ENCODE measurements at places on chromosomes 12 and 14.

- no peak for DNase-seq
Observed at GRCh38 chr14:83425138-83425537, 1891.5 kb upstream of the SEL1L start.

DNA sequence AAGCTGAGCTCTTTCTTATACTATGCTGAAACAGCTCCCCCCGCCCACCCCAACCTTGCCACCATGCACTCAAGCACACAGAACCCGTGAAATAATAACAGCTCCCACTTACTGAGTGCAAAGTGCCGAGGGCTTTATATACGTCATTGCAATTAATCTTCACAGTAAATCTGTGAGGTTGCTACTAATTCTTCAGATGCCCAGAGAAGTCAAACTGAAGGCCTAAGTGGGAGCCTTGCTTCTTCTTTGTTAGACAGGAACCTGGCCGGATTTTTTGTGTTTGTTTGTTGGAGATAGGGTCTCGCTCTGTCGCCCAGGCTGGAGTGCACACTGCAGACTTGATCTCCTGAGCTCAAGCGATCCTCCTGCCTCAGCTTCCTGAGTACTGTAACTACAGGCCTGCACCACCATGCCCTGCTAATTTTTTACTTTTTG, 34.0 kb downstream of the VCPKMT start:
- DNase-seq = no peak

DNA sequence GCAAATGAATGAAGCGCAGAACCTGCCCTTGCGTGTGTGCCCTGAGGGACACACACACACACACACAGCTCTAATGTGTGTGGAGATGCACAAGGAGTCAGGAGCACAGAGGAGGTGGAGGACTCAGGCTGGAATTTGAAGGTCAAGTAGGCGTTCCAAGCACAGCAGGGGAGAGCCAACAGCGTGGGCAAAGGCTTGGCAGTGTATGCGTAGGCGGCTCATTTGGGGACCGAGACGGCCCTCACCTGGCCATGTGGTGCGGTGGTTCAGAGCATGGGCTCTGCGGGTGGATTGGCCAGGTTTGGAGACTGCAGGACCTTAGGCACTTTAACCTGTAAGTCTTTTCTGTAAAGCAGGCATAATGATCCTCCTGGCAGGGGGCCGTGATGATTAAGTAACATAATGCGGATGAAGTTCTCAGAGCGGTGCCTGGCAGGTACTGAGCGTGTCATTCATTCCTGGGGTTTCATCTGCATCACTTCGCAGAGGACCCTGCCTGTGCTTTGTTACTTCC, 69.5 kb upstream of the SLC24A4 start:
- DNase-seq = no peak

- DNase-seq = no peak
Observed at GRCh38 chr12:132397152-132397933, 68.0 kb upstream of the GALNT9 start.

DNA sequence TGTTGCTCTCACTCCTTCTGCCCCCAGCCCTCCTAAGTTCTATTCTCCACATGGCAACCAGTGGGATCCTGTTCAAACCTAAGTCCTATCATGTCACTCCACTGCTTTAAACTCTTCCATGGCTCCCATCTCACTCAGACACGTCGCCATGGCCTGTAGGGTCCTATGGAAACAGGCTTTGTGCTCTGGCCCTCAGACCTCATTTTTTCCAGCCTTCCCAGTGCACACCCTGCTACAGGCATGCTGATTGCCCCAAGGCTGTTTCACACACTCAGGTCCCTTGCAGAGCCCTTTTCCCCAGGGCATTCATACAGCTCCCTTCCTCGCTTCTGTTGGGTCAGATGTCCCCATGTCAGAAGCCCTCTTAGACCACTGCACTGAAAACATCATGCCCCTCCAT, 11.2 kb upstream of the MED13L start:
- DNase-seq = no peak

- DNase-seq = no peak
Observed at GRCh38 chr14:38874721-38875120, 228.3 kb downstream of the SEC23A start.

Data from activated T-helper 1 cell treated with anti-CD3 and anti-CD28 coated beads, Interleukin-2, amount 50 U/mL, for 16 hours (primary cell).